AG04450 (cell line): ENCODE measurements at places on chromosomes 16 and 17.
A peak's percentile ranks its signal among the peaks of the same experiment; 100 is the strongest.

DNA sequence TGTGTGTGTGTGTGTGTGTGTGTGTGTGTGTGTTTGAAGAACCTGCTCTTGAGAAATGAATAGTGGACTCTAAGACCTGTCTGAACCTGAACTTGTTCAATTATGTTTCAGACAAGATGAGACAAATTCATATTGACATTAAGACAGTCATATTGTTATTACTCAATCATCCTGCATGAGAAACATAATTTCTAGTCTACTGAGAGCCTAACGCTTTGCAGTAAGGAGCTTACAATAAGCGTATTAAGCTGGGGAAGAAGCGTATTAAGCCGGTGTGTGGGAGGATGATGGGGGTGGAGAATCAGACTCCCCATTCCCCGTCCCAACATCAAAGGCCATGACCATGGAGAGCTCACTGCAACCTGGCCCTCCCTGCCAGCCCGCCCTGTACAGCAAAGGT, 22.4 kb upstream of the MNT start:
- no peak for DNase-seq

DNA sequence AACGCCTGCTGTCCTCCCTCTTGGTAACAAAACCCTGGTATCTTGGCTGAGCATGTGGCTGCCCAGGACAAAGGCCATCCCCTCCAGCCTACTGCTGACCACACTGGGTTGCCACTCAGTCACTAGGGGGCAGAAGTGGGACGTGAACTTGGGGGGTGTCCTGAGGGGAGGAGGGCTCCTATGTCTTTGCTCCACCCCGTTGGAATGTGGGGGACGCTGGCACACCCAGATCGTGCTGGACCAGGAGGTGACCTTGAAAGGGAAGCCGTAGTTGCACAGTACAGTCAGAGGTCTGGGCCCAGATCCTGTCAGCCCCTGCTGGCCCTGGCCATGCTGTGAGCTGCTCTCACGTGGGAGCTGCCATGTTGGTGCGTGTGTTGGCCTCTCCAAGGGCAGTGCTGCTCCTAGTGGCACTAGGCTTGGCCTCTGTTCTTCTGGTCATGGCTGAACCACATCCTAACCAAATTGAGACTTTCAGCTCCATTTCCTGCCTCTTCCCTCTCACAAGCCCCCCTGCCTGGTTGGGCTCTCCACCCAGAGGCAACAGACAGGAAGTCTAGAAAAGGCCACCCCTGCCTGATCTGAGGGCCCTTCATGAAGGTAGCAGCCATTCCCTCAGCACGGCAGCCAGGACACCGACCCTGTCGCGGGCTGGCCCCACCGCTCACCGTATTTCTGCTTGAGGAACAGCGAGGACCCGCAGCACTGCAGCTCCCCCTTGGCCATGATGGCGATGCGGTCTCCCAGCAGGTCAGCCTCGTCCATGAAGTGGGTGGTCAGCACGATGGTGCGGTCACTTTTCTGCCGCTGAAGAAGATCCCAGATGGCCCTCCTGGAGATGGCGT, 29.0 kb upstream of the RNPS1 start:
- DNase-seq = no peak

DNA sequence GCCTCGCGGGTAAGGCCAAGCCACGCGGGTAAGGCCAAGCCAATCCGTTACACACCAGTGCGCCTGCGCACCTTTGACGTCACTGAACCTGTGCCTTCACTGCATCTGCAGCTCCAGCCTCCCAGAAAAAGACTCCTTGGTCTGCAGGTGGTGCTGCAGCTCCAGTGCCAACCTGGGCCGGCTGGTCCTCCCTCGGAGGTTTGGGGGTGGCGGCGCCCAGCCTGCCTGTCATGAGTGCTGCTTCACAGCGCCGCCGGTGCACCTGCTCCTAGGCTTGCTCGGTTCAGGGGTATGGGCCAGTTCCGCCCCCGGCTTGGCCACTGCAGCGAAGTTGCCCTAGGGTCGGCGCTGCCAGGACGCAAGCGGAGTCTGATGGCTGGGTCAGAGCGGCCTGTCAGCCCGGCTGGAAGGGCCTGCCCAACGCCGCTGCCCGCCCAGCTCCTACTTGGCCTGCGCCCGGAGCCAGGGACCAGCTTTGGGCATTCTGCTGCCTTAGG, 146.6 kb downstream of the USP22 start:
- DNase-seq = no peak

DNA sequence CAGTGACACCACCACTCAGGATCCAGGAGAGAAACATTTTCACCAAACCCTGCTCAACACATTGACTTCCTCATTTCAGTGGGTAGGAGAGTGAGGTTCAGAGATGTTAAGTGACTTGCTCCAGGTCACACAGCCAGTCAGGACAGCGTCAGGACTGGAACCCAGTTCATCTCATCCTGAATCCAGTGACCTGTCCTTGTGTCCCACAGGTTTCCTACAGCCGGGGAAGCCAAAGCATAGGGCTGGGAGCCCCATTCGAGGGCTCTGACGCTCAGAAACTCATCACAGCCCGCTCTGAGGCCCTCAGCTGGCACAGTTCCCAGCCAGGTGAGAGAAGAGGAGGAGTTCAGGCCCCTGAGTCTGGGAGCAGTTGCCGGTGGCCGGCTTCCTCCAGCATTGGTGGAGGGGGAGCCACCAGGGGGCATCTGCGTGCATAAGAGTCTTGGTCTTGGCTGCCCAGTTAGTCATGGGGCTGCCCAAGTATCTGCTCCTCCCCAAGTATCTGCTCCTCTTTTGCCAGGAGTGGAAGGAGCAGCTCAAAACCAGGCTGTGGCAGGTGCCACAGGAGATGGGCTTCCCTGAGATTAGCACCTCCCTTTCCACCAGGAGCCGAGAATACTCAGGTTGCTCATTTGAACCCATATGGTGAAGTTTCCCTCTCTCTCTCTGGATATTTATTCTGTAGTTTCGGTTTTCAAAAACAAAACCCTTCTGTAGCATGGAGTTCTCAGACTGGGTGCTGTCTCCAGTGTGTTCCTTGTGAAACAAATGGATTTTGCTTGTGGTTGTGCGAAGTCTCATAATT, 56.0 kb downstream of the TNFRSF13B start:
- peak; percentile 4 for DNase-seq

- no peak for DNase-seq
Measured at GRCh38 chr16:67082891-67083290, 26.9 kb upstream of the PHAF1 start.

GRCh38 chr16:18936727-18937340, 10.6 kb upstream of the SMG1 start:
- DNase-seq = no peak

- DNase-seq = no peak
Measured at GRCh38 chr16:85188822-85189672, 76.8 kb upstream of the CIBAR2 start.

- DNase-seq = peak; percentile 93
Measured at GRCh38 chr16:86509759-86510464, 415 bp upstream of the FOXF1 start.

- DNase-seq = no peak
Measured at GRCh38 chr17:71339206-71339605, 781.6 kb upstream of the SOX9 start.

- DNase-seq = no peak
Measured at GRCh38 chr17:62179525-62180161, 114.6 kb upstream of the MED13 start.

GRCh38 chr16:80158766-80159165, 382.0 kb upstream of the DYNLRB2 start:
- peak; percentile 24 for DNase-seq

DNA sequence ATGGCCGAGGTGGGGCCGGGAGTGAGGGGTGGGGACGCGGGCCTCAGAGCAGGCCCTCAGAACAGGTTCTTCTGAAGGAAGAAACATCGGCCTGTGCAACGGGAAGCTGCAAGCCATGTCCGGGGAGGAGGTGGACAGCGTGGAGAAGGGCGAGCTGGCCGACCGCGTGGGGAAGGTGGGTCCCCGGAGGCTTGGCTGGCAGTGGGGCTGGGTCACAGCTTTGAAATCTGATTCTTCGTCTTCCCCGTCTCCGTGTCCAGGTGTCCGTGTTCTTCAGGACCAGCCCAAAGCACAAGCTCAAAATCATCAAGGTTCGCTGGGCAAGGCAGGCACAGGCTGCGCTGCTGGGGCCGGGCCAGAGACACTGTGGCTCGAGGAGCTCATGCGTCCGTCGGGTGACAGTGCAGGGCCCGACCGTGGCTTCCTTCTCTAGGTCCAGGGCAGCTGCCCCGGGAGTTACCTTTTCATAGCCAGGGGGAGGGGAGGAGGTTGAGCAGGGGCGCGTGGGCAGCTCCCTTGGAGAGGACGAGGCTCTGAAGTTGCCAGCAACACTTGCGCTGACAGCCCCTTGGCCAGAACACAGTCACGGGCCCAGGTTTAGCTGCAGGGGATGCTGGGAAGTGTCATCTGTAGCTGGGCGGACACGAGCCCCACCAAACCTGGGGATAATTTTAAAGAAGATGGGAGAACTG, 51.3 kb downstream of the MEAK7 start:
- no peak for DNase-seq

GRCh38 chr16:83899272-83899897, 470 bp downstream of the MLYCD start:
- peak; percentile 13 for DNase-seq

DNA sequence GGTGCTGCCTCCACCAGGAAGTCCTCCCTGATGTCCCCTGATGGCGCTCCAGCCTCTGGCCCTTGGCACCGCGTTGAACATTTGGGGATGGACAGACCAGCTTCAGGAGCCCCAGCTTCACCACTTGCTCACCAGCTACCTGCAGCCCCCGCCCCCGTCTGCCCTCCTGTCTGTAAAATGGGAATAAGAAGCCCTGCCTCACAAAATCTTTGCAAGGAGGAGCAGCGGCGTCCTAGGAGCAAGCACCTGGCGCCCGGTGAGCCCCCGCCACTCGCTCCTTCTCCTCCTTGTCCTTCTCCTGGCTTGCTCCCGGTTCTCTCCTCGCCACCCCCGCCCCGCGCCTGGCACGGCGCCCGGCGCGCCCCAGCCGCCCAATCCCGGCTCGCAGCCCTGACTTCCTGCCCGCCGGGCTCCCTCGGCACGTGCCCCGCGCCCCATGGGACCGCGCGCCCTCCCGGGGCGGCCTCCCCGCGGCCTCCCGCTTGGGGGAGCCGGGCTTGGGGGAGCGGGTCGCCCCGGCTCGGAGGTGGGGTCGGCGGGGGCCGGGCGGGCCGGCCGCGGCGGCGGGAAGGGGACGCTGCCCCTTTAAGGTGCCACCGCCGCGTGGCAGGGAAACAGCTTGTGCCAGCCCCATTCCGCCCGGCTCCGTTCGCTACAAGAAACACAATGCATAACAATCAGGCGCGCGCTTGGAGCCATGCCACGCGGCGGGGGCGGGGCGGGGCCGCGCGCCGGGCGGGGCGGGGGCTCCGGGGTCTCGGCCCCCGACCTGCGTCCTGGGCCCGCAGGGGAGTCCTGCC, 9.1 kb upstream of the PPP1R1B start:
- no peak for DNase-seq

DNA sequence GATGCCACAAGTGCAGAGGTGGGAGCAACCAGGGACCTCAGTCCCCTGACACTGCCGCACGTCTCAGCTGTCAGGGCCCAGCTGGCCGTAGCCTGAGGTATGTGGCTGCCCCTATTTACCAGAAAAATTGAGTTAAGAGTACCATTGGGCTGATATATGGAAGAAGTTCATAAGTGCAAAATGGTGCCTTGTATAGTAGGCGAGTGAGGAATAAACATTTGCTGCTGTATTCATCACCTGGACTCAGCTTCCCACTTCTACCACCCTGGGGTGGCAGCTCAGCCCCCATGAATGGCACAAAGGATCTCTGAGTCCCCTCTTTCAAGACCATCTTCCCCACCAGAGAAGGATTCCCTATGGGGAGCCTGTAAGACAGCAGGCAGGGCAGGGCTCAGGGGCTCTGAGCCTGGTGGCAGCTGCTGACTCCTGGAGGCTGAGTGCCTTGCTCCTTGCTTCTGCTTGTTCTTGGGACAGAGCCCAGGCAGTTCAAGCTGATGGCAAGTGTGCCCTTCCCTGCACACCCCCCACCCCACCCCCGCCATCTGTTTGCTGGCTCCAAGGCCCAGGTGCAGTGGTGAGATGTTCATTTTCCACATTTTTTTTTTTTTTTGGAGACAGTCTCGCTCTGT, 29.0 kb downstream of the TRPV2 start:
- DNase-seq = no peak

- no peak for DNase-seq
Measured at GRCh38 chr16:1945559-1946391, 2.8 kb upstream of the MSRB1 start.
